Posterior vena cava (tissue), 2 donors: ENCODE measurements at places on chromosomes 3 and 15. TPM values are rescaled to one million over a fixed set of nuclear protein-coding genes. Genes with fewer than 3 reads are reported as not detected.
A peak's percentile ranks its signal among the peaks of the same experiment; 100 is the strongest.

- DNase-seq: no peak
Measured at GRCh38 chr3:55622116-55622515, 135.0 kb upstream of the WNT5A start.

- peak; percentile 56 for DNase-seq
Measured at GRCh38 chr15:77537006-77537405, 95.7 kb downstream of the LINGO1 start.

- peak; percentile 58 for DNase-seq
Measured at GRCh38 chr15:75232826-75233503, 25.2 kb upstream of the GOLGA6C start.

GRCh38 chr15:29050870-29051269 is 165.1 kb downstream of the APBA2 start:
- no peak for DNase-seq

HDDC3 gene
- total RNA-seq: 5.9 TPM
